ENCODE measurements at places on chromosomes 2 and 18. TPM values are rescaled to one million over a fixed set of nuclear protein-coding genes. Genes with fewer than 3 reads are reported as not detected.

GRCh38 chr18:46211816-46212215 is 107.6 kb downstream of the HAUS1 start:
- no peak overlapping the region for H3K4me3 ChIP-seq
- DNase-seq = peak; percentile 80
- H3K4me1 ChIP-seq = peaks cover 5% of the 10 kb centered on the region
- H3K27me3 ChIP-seq = no peaks in the 10 kb centered on the region
- H3K27ac ChIP-seq = no peak overlapping the region
- H3K36me3 ChIP-seq = peaks cover 8% of the 10 kb centered on the region

DNA sequence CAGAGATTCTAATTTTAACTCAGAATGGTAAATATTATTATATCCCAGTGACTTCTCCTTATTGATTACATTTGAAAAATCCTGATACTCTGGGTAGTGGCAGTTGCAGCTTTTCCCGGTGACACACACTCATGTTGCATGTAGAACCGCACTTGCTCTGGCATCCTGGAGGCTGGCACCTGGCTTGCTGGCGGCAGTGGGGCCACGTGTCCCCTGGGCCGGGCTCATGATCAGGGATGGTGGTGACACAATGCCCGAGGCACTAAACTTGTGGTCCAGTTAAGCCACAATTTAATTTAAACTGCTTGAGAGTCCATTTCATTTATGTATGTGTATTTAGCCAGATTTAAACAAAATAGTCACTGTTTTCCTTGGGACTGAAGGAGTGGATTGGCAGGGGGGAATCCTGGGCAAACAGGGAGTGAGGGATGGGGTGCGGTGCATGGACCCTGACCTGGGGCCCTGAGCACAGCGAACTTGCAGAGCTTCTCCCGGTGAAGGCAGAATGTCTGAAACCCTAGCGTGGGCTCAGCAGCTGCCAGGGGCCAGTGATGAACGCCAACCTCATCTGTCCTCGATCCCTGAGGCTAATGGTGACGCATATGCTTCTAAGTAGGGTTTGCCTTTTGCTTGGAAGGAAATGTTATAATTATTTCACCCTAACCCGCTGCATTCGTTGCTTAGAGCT is 50.0 kb downstream of the KCNG2 start:
- H3K4me1 ChIP-seq = peaks cover 5% of the 10 kb centered on the region
- H3K4me3 ChIP-seq = no peak overlapping the region
- peaks cover 4% of the 10 kb centered on the region for H3K27me3 ChIP-seq
- no peak overlapping the region for H3K27ac ChIP-seq

DNA sequence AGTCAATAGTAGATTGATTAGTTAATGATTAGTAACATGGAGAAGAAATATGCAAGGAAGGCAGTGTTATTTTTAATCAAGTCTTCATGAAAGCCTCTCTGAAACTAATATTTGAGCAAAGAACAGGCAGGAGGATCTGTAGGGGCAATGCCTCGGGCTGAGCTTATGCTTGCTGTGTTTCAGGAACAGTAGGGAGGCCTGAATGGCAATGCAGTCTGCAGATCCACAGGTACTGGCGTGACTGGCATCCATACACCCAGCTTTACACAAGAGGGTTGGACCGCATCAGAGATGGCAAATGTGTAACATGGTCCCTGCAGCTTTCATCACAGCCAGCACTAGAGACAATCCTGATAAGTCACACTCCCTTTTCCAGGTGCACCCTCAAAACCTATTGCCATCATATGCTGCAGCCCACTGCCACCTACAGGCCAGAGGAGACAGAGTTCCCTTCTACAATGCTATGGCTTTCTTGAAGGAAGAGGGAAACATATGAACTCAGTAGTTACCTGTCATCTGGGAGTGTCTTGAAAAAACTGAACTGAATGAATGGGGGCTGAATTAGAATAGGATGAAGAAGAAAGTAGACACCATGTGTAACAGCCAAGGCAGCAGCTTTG is 582.4 kb upstream of the RAB6C start:
- H3K4me3 ChIP-seq = no peak overlapping the region
- no peak for DNase-seq
- no peaks in the 10 kb centered on the region for H3K27me3 ChIP-seq
- H3K4me1 ChIP-seq = no peaks in the 10 kb centered on the region

DNA sequence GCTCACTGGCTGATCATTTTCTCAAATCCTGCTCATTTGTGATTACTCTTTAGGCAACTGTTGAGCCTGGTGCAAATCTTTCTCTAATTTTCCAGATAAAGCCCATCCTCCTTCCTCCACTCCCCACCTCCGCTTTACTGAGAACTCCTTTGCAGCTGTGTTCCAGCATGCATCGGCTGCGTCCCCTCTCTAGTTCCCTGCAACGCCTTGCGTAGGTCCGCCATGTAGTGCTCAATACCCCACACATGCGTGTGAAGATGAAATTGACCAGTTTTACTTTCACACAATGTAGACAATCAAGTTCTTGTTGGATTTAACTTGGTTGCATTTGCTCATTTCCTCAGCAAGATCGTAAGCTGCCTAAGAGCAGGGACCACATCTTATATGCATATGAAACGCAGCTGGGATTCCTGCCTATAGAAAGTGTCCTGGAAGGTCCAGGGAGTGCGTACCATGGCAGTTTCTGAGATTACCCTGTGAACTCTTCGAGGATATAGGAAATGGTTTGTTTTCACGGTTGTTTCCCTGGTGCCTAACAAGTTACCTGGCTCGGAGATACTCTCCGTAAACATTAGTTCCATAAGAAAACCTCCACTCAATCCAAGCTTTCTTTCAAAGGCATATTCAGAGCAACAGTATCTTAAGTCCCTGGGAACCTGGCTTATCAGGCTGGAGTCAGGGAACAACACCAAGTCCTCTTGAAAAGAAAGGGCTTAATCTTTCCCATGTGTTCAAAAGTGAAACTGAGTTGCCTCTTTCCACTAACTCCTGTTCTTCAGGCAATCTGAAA is 766.4 kb upstream of the ID2 start:
- peak overlapping the region; percentile 65 for H3K4me3 ChIP-seq
- peaks cover 4% of the 10 kb centered on the region for H3K4me1 ChIP-seq
- peak; percentile 69 for DNase-seq
- no peaks in the 10 kb centered on the region for H3K27me3 ChIP-seq
- H3K27ac ChIP-seq = peak overlapping the region; percentile 22

STAT4 gene
- total RNA-seq = 16.6 TPM
